ENCODE measurements at places on chromosomes 4 and X.

DNA sequence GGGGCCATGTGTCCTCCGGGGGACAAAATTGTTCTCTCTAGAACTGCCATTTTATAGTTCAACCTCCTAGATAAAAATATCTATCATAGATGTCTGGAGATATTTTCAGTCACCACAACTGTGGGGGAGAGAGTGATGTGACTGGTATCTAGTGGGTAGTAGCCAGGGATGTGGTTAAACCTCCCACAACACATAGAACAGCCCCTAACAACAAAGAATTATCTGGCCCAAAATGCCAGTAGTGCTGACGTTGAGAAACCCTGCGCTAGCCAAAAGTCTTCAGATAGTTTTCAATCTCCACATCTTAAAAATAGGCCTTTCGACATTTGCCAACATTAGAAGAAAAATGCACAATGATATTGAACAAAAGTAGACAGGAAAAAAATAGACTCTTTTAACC is 19.0 kb upstream of the SUPT20HL2 start:
- no peak for DNase-seq

GRCh38 chr4:110055158-110055768 is 142.6 kb downstream of the EGF start:
- DNase-seq: no peak

DNA sequence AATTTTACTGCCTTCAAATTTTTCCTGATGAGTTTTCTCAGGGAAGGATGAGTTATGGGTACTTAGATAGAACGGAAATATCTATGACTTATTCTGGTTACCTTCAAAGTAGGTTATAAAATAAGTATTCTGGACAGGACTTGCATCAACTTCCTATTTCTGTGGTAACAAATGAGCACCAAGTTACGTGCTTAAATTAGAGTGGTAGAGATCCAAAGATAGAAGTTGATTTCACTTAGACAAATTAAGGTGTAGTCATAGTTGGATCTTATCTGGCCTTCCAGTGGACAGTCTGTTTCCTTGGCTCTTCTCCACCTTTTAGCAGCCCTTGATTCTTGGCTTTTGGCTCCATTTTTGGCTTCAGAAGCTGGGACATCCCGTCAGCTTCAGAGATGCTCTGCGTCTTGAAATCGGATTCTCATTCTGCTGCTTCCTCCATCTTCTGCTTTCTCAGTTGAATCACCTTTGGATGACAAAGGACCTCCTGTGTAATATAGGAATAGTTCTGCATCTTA is 109.9 kb downstream of the ZNF518B start:
- no peak for DNase-seq

GRCh38 chr4:36709991-36710390 is 428.6 kb downstream of the DTHD1 start:
- DNase-seq: no peak

DNA sequence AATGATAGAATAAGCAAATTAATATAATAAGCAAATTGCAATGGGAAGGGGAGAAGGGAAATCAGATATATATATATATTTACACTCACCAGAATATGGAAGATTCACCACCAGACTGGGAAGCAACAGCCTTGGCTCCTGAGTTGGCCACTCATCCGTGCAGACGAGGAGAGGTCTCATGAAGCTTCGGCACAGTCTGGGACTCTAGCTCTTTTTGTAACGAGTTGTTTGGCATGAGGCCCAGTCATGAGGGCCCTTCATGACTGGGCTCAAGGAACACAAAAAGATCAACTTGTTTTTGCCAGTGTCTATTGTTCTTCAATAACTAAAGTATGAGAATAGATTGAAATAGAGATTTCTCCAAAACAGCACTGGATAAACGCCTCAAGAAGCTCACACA is 176.4 kb downstream of the ADGRA3 start:
- no peak for DNase-seq
